ENCODE measurements at places on chromosomes 2 and 18.

GRCh38 chr18:75467281-75467795, 39.8 kb upstream of the SMIM21 start:
- DNase-seq, result no peak

DNA sequence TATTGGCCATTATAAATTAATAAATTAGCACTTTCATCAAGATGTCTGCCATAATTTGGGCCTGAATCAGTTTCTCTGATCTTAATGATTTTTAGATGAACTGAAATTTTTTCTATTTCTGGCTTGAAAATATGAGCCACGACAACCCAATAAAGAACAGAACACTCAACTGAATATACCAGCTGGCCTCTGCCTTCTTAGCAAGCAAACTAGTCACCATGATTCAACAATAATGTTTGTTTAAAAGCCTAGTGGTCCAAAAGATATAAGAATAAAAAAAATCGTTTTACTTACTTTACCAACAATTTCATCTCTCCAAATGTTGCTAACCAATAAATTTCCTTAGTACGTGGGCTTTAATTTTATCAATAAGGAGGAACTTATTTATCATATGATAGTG, 66.7 kb upstream of the TTN start:
- no peak for DNase-seq

- DNase-seq, result no peak
Observed at GRCh38 chr18:30889519-30890301, 152.8 kb downstream of the DSC3 start.

GRCh38 chr2:47509250-47509649, 106.3 kb downstream of the MSH2 start:
- DNase-seq, result no peak

- no peak for DNase-seq
Observed at GRCh38 chr2:120262150-120262549, 9.5 kb downstream of the RALB start.

DNA sequence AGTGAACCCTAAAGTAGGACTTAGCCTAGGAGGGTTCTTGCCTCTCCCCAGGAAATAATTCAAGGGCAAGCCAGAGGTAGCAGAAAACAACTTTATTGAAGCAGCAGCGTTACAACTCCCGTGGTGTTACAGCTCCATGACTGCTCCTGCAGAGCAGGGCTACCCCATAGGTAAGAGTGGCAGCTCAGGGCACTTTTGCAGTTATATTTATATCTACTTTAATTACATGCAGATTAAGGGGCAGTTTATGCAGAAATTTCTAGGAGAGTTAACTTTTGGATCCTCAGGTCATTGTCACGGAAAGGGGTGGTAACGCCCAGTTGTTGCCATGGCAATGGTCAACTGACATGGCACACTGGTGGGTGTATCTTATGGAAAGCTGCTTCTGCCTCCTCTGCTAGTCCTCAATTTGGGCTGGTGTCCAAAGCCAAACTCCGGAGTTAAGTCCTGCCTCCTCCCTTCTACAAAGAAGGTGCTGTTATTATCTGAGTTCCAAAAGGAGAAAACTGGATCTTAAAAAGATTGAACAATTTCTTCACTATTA, 1413.0 kb downstream of the DSC3 start:
- DNase-seq, result no peak

DNA sequence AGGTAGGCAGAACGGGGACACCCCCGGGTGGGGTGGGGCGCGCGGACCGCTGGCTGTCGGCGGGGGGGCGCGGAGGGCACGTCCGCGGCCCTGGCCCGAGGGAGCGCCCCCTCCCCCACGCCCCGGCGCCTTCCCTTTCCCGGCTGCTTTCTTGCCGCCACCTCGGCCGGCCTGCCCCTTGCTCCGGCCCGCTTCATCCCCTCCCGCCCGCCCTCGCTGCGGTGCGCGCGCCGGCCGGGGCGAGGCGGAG, 443 bp downstream of the VAPA start:
- DNase-seq, result no peak

GRCh38 chr2:209929369-209929768, 73.1 kb upstream of the RPE start:
- no peak for DNase-seq

GRCh38 chr18:70333316-70333715, 44.5 kb downstream of the SOCS6 start:
- DNase-seq, result no peak

GRCh38 chr2:187403568-187404260, 44.3 kb downstream of the CALCRL start:
- no peak for DNase-seq

DNA sequence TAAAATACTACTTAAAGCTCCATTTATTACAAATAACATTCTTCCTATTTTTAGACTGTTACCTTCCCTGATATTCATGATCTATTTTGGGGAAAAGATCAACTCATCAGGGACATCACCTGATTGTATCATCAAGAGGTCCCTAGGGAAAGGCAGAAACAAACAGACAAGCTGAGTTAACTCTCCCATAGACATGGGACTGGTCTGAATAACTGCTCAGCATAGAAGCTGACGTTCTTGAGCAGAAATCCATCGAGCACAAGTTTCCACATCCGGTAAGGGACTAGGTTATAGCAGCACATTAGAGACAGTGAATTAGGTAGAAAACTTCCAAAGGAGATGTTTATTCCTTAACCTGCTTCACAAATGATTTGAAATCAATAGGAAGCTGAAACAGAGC, 1100.4 kb upstream of the SLC39A10 start:
- no peak for DNase-seq

DNA sequence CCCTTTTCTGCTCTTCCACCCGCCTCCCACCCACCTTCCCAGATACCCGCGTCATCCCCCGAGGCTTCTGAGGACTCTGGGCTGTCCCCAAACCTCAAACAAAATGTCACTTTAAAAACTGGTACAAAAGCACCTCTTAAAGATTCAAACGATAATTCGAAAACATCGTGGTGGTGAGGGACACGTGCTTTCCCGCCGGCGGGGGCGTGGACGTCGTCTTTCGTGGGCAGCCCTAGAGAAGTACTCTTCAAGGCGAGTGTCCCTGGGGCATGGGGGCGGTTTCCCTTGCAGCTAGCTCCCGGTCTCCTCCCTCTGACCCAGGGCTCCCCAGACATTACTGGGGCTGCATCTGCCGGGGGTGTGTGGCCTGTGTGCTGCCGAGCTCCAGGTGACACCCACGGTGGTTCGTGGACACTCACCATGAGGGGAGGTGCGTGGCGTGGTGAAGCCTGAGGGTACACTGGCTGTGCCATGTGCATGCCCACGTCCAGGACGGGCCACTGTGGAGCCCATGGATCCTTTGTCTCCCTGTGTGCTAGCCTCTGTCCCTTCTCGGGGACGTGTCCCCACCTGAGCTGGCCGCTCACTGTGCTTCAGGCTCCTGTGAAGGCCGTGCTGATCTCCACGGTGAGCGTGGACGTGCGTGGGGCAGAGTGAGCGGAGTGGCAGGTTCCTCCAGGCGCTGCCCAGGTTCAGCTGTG, 117.8 kb downstream of the NFATC1 start:
- DNase-seq, result no peak

DNA sequence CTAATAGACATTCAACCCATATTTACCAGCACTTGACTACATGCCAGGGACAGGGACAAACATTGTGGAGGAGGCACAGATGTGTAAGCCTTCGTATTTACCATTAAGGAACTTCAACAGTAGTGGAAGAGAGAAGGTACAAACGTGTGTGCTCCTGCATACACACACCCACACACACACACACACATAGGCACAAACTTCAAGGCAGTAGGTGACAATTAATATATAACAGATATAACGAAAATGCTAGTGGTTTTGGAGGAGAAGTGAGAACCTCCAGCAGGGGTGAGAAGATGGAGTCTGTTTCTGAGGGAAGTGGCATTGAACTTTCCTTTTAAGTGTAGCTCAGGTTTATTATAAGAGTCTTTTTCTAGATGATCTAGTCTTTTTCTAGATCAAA, 231.1 kb downstream of the SETBP1 start:
- no peak for DNase-seq

GRCh38 chr18:67133669-67134068, 382.9 kb downstream of the DSEL start:
- DNase-seq, result no peak

DNA sequence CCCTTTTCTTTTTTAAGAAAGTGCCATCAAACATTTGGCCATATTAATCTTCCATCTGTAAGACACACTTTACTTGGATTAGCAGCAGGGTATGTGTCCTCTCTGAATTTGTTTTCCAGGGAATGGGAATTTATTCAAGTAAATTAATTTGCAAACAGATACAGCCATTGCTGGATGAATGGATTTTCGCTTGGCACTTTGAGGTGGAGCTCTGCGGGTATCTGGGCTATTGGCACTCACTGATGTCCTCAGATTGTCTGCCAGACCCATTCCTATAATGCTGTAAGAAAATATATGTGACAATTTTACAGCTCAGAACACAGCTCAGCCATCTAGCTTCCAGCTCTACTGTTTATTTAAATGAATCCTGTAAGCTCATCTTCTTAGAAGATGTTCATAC, 201.2 kb upstream of the CDH20 start:
- DNase-seq, result no peak
